Stimulated activated CD8-positive, alpha-beta memory T cell treated with anti-CD3 and anti-CD28 coated beads, Interleukin-7, amount 100 ng/mL, for 1 hour (primary cell): ENCODE measurements at places on chromosomes 16 and 17.
A peak's percentile ranks its signal among the peaks of the same experiment; 100 is the strongest.

DNA sequence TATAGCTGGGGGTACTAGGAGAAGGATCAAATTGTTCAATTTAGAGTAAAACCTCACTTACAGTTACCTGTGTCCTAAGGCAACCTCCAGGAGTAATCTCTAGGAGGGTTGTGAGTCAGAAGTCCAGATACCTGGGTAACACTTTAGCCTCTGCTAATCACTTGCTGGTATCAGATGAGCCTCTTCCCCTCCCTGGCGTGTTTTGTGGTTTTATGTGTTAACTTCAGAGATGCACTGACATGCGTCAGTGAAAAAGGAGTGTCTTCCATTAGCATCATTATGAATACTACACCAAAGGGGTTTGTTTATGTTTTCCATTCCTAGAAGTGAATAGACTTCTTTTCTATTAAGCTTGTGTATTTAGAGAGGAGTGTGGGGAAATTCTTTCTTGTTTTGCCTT is 208.2 kb downstream of the FTO start:
- peak; percentile 14 for DNase-seq

GRCh38 chr16:67013823-67014633 is 14.9 kb upstream of the CBFB start:
- peak; percentile 42 for DNase-seq

GRCh38 chr17:81411305-81411704 is 16.0 kb downstream of the BAHCC1 start:
- DNase-seq, result no peak

GRCh38 chr17:8152112-8152775 is at the start of gene PER1:
Gene PER1 (minus strand): TSS chr17:8152404. CDS start chr17:8150706, 1,698 bp downstream.
- no peak for DNase-seq

DNA sequence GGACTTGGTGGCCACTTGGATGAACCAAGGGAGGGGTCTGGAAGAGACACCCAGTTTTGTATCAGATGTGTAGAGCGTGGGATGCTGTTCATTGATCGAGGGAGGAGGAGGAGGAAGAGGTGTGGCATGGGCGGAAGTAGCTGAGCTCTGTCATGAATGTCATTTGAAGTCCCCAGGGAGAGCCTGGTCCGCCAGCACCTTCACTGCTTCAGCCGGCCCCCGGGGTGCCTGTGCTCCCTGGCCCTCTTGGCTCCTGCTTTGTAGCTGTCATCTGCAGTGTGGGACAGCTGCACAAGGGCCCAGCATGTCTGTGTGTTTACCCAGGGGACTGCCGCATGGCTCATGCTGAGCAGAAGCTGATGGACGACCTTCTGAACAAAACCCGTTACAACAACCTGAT is 75.4 kb upstream of the RBL2 start:
- no peak for DNase-seq
